CD4-positive, alpha-beta T cell treated with Interleukin-1 beta for 1 hour (primary cell): ENCODE measurements at places on chromosomes 13 and 19.

DNA sequence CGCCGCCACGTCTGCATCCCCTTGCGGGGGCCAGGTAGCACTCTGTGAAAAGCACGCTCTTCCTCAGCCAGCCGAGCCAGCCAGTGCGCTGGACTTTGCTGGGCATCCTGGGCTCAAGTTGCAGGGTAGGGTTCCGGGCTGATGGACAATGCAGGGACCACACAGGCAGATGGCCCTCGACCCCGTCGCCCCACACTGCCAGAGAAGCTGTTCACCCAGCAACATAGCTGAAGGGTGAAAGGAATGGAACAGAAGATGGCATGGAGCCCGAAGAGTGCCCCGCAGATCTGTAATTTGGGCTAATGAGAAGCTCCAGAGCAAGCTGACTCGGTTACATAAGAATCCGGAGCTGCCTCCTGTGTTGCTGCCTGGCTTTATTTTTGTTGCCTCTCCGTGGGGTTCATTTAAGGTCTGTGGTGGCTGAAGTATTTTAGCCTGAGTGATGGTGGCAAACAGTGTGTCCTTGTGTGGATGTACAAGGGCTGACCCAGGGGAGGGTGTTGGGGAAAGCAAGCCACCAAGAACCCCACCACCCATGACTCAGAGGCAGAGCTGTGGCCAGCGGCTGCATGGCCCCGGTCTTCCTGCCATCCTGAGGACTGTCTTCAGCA is 105.8 kb downstream of the SOX1 start:
- no peak for DNase-seq

GRCh38 chr13:91312324-91312723 is 35.2 kb upstream of the MIR17HG start:
- DNase-seq = no peak

DNA sequence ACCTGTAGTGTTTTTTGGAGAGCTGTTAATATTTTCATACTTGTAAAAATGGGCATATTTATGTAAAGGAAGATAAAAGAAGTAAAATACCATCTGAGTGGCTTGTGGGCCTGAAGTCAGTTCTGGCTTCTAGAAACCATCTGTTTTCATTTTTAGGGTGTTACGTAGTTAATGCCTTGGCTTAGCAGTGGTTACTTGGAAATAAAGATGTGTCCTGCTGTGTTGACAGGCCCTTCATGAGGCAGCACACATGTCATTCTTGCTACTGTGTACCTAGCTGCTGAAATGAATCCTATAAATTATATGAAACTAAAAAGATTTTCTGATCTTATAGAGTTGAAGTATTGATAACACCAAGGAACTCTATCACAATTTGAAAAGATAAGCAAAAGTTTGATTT is 16.0 kb downstream of the ILF3 start:
- no peak for DNase-seq

- DNase-seq = no peak
Measured at GRCh38 chr13:28654276-28654675, 4.7 kb upstream of the POMP start.

GRCh38 chr19:44752816-44753625 is 4.5 kb downstream of the BCL3 start:
- peak; percentile 95 for DNase-seq

GRCh38 chr19:57978586-57979289 is 4.4 kb upstream of the C19orf18 start:
- no peak for DNase-seq

GRCh38 chr13:74251778-74252519 is 117.7 kb upstream of the KLF12 start:
- no peak for DNase-seq

DNA sequence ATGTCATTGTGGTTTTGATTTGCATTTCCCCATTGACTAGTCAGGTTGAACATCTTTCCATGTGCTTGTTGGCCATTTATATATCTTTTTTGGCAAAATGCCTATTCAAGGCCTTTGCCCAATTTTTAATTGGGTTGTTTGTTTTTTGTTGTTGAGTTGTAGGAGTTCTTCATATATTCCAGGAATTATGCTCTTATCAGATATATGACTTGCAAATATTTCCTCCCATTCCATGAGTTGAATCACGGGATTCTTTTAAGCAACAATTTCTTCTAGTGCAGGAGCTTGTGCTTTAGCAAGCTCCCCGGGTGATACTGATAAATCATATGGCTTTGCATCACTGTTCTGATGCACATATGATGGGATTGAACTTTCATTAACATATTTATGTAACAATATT is 47.0 kb upstream of the FLT1 start:
- no peak for DNase-seq

DNA sequence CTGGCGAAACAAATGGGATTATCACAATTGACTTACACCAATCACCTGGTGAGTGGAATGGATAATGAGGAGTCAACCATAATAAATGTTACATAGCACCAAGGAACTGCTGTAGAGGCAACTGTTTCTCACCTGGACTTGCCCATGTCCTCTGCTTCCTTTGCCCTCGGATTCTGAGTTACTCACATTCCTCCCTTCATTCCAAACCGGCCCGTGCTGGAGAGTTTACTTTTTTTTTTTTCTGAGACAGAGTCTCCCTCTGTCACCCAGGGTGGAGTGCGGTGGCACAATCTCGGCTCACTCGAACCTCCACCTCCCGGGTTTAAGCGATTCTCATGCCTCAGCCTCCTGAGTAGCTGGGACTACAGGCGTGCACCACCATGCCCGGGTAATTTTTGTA is 41.5 kb upstream of the TSC22D1 start:
- DNase-seq = no peak

- DNase-seq = no peak
Measured at GRCh38 chr19:43718627-43719377, 2.9 kb downstream of the IRGC start.

GRCh38 chr13:32272021-32272683 is 43.0 kb downstream of the ZAR1L start:
- DNase-seq = no peak

DNA sequence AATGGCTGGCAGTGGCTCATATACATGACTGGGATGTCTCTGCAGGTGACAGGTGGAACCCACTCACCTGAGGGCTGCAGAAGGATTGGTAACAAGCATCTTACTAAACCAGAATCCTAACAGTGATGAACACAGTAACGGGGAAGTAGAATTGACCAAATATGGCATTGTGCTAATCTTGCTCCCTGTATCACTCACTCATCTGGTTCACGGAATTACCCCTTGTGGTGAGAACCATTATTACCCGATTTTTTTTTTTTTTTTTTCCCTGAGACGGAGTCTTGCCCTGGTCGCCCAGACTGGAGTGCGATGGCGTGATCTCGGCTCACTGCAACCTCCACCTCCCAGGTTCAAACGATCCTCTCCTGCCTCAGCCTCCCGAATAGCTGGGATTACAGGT is 69.5 kb downstream of the PTPRS start:
- no peak for DNase-seq

DNA sequence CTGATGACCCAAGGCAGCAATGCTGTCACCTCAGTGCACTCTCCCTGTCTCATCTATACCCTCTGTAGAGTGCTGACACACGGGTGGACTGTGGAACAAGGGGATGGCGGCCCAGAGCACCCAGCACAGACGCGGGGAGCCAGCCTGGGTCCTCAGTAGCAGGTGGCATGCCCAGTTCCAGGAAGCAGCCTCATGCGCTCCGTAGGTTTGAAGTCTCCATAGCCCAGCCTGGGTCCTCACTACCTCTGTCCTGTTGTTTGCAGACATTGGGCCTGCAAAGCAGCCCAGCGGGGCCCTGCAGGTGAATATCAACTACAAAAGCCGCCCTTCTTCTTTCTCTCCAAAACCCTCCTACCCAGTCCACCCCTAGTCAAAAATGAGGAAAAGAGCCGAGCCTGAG is 5.0 kb upstream of the SLC7A9 start:
- no peak for DNase-seq

DNA sequence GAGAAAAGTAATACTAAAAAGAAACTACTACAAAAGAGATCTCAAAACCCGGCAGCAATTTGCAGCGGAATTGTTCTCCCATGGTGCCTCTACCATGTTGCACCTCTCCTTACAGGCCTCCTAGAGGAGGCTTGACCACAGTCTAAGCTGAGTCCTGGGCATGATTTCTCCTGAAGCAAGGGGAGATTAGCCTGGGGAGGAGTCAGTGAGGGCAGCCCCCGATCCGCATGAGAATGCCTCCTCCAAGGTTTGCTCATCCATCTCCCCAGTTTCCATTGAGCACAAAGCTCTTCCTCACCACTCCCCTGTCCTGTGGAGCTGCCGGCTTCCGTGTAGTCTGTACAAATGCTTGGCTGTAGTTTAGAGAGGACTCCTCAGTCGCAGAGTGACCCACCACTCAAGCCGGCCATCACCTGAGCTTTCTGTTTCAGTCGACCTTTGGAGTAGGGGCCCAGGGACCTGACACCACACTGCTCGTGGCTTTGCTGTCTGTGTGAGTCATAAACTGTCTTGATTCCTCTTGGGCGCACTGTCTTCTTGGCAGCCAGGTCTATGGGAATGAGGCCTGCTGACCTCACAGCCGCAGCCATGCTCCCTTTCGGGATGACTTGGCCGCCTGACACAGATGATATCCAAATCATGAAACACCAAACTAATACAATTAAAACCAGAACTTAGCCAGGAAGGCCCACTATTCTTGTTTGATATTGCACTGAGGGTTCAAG is 72.3 kb downstream of the C1QTNF9 start:
- no peak for DNase-seq

DNA sequence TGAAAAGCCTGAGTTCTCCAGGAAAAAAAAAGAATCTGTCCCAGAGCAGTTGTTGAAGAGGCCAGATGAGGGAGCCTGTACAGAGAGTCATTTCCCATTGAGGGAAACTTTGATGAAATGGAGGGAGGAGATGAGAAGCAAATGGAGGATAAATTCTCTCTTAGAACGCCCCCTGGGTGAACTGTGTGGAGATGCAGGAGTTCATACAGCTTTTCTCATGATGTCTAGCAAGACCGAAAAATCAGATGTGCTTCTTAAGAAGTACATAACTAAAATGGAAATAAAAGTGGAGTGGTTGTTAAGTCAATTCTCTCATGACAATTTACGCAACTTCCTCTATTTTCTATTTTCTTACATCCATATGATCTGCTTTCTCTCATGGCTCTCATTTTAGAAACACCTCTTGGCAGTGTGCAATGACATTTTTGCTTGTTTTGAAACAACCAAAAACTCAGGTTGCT is 1263.1 kb downstream of the PCDH9 start:
- no peak for DNase-seq

GRCh38 chr19:41016488-41017071 is 25.5 kb downstream of the CYP2B6 start:
- DNase-seq = no peak

DNA sequence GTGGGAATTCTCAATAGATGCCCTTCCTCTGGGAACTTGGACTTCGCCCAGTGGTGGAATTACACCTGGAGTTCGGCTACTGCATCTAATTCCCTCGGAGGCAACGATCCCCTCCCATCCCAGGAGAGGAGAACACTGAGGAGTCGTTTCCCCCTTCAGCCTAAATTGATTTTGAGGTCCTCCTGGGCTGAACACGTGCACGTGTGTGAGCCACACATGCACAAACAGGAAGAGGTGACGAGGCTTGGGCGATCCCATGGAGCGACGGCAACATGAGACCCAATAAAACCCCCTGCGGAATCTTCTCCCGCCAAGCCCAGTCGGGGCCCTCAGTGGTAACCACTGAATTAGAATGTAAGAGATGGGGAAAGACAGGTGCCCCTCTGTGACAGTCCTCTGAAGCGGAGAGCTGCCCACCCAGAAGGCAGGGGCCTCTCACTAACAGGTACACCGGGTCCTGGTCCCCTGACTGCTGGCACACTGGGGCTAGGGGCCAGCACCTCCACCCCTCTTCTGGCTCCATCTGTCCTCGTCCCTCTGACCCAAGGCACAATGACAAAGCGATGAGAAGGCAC is 4.5 kb downstream of the MLLT1 start:
- no peak for DNase-seq

DNA sequence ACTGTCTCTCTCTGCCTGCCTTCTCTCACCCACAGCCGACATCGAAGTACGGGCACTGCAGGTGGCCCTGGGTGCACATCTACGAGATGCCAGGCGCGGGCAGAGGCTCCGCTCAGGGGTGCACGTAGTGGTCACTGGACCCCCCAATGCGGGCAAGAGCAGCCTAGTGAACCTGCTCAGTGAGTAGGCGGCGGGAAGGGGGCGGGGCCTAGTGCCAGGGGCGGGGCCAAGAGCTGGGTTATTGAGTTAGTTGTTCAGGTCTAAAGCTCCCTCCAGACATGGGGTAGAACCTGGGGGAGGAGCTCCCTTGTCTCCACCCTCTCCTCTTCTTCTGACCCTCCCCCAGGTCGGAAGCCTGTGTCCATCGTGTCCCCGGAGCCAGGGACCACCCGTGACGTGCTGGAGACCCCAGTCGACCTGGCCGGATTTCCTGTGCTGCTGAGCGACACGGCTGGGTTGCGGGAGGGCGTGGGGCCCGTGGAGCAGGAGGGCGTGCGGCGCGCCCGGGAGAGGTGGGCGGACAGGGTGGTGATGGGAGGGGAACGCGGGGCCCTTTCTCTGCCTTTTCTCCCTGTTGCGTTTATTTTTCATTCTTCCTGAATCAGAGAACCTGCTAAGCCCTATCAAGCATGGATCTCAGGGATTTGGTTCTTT is 1.9 kb downstream of the GTPBP3 start:
- peak; percentile 16 for DNase-seq

- DNase-seq = peak; percentile 87
Measured at GRCh38 chr19:12786141-12786870, 5.0 kb upstream of the JUNB start.

- DNase-seq = no peak
Measured at GRCh38 chr13:39941236-39941635, 285.8 kb downstream of the COG6 start.

DNA sequence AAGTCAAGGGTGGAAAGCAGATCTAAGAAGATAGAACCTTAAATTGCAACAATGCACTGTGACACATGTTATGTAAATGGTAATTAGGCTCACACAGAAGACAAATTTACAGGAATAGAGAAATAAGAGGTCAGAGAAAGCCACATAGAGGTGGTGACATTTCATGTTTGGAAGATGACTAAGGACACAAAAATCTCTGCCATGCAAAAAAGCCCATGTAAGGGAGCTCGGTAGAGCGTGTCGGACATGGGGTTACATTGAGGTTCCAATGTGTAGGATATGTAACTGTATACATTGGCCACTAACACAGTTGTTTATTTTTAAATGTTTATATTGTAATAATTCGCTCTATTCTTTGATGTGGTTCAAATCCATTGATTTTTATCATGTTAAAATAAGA is 33.7 kb downstream of the SUGT1 start:
- DNase-seq = no peak

DNA sequence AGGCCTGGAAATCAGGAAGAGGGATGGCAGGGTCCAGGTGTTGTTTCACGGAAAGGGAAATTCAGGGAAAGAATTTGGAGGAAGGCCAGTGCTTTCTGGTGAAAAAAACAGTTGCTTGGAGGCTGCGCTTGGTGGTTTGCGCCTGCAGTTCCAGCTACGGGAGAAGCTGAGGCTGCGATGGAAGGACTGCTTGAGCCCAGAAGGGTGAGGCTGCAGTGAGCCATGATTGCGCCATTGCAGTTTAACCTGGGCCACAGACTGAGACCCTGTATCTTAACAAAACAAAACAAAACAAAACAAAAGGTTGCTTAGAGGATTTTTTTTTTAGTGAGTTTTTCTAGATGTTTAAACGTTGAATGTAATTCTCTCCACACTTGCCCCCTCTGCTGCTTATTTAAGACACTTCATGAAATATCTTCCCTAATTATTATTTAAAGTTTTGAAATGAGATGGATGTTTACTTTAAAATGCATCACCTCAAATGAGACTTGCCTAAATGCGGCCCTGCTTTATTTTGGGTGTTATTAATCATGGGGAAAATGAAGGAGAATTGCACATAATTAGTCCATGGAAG is 75.4 kb upstream of the TRPC4 start:
- DNase-seq = no peak

- DNase-seq = no peak
Measured at GRCh38 chr13:27794921-27795717, 2.8 kb downstream of the GSX1 start.
